ENCODE measurements at places on chromosomes 3 and 15.
A peak's percentile ranks its signal among the peaks of the same experiment; 100 is the strongest.

- no peak for DNase-seq
Observed at GRCh38 chr15:39629371-39629770, 48.5 kb downstream of the THBS1 start.

DNA sequence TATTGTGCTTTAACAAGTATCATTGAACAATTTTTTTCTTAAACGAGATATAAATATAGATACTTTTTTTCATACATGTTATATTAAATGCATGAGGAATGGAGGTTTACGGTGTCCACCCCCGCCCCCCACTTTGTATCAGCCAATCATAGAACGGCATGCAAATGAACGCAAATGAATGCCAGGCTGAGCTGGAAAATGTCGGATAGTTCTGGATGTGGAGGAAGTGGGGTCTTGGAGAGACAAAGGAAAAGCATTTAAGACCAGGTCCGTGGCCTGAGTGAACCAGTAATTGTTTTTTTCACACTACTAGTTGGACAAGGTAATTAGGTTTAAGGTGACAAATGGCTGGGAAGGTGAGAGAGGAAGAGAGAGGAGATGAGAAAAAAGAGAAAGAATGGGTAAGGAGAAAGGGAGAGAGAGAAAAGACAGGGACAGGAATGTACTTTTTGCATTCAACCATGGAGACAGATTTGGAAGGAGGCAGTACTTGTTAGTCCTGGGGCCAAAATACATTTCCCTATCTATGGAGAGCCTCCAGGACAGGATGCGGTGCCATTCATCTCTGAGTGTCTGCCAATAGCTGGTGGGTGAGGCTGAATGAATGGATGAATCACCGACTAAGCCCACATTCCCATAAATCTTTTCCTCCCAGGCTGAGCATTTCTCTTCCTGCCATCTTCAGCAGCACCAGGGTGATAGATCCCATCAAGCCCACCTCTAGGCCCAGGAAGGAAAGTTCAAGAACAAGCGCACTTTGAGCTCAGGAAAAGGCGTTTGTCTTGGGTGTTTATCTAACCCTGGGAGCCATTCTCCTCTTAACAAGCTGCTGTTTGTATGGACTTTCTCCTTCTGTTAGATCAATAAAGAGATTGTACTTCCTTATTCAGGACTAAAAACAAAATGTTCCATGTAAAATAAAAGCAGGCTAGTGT lies 1.4 kb upstream of the RAD18 start:
- DNase-seq, result peak; percentile 73

- DNase-seq, result peak; percentile 82
Observed at GRCh38 chr3:134291319-134292254, 40.9 kb upstream of the RYK start.

- no peak for DNase-seq
Observed at GRCh38 chr3:51386852-51387229, 1.8 kb downstream of the MANF start.

DNA sequence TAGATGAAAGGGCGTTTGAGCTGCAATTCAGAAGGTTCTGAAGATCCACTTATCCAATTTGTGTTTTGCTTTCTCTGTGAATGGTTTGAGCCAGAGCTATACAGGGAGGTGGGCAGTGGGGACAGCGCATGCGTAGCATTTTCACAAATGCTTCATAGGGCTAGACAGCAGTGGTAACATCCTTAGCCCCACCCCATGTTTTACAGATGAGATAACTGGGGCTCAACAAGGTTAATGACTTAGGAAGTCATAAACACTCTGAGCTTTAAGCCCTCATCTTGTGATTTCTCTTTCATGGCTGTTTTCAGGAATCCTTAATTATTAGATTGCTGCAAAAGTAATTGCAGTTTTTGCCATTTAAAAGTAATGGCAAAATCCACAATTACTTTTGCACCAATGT lies 408.7 kb downstream of the IL5RA start:
- DNase-seq, result no peak
